WTC11 (cell line): ENCODE measurements at places on chromosomes 11 and 22. TPM values are rescaled to one million over a fixed set of nuclear protein-coding genes. Genes with fewer than 3 reads are reported as not detected.

The SUSD2 gene
- total RNA-seq, result 0.85 to 1.1 TPM (median 0.94 TPM) in 3 replicates

The WBP2NL gene
- not detected in 3 replicates for total RNA-seq

The SLC22A12 gene
- total RNA-seq, result not detected in 3 replicates

The PRODH gene
- total RNA-seq, result 42.6 to 97.3 TPM (median 56.1 TPM) in 3 replicates

The PTPN5 gene
- 4.5 to 7.4 TPM (median 6.7 TPM) in 3 replicates for total RNA-seq

GRCh38 chr22:29139965-29140782 lies 65.5 kb upstream of the EMID1 start:
- no peak overlapping the region for H3K27ac ChIP-seq
- no peak for DNase-seq
- H3K27me3 ChIP-seq, result no peaks in the 10 kb centered on the region
- peaks cover 3% of the 10 kb centered on the region; the same call in 1 of the 2 replicates for H3K36me3 ChIP-seq
- H3K4me3 ChIP-seq, result no peak overlapping the region
- peaks cover 26% of the 10 kb centered on the region for H3K4me1 ChIP-seq

DNA sequence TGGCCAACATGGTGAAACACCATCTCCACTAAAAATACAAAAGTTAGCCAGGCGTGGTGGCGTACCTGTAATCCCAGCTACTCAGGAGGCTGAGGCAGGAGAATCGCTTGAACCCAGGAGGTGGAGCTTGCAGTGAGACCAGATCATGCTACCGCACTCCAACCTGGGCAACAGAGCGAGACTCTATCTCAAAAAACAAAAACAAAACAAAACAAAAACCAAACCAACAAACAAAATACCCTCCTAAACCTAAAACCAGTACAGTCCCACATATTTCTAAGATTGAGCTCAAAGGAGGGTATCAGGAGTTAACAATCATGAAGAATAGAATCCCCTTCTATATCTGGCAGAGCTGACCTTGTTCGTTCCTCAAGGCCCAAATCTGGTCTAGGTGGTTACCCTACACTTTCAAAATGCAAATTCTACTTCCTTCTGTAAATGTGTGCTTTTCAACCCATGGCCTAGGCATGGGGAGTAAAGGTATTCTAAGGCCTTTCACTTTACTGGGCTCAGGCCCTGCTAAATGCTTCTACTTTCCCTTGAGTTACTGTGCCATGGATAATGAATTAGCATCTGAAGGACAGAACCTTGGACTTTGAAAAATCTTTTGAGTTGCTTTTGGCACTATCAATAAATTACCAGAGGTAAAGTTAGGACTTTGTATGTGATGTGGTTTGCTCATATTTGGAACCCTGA lies 10.4 kb upstream of the PPP2R1B start:
- no peak overlapping the region for H3K27ac ChIP-seq
- no peaks in the 10 kb centered on the region for H3K36me3 ChIP-seq
- H3K4me1 ChIP-seq, result peaks cover 11% of the 10 kb centered on the region
- no peaks in the 10 kb centered on the region; the same call in 1 of the 2 replicates for H3K27me3 ChIP-seq

- no peak overlapping the region for H3K4me3 ChIP-seq
- DNase-seq, result no peak
- peaks cover 2% of the 10 kb centered on the region; the same call in 1 of the 2 replicates for H3K27me3 ChIP-seq
- H3K4me1 ChIP-seq, result peaks cover 41% of the 10 kb centered on the region
- H3K27ac ChIP-seq, result no peak overlapping the region
Measured at GRCh38 chr11:30859669-30860068, 273.5 kb upstream of the MPPED2 start.

DNA sequence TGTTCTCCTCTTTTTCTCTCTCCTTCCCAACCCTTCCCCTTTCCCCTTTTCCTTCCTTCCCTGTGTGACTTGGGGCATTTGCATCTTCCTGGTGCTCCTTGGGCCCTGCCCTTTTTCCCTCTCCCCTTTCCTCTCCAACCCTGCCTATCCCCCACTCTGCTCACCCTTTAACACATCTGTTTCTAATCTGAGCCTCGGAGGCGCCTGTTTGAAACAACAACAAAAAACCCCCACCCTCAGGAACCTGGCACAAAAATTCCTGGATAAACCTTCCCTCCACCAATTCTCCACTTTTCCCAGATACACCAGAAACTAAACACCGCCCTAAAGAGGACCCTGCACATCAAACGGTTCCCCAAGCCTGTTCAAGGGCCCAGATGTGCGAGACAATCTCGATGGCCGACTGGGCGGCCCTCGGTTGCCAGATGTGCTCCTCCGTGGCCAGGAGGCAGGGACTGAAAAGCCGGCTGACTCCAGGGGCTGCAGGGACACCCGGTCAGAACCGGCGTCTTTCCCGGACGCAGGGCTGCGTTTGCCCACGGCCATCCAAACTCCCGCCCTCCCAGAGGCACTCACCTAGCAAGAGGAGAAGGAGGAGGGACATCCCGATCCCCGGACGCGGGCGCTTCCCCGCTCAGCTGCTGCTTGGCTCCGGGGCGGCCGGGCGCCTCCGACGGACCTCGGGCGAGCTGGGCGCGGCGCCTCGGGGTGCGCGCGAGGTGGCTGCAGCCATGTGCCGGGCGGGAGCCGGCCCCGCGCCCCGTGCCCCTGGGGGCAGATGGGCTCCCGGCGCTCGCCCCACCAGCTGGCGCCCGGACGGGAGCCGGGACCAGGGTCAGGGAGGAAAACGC lies 486 bp downstream of the CLMP start:
- peak overlapping the region; percentile 91 for H3K4me3 ChIP-seq
- H3K27ac ChIP-seq, result peak overlapping the region; percentile 82
- peaks cover 55% of the 10 kb centered on the region for H3K4me1 ChIP-seq
- peak; percentile 73 for DNase-seq

DNA sequence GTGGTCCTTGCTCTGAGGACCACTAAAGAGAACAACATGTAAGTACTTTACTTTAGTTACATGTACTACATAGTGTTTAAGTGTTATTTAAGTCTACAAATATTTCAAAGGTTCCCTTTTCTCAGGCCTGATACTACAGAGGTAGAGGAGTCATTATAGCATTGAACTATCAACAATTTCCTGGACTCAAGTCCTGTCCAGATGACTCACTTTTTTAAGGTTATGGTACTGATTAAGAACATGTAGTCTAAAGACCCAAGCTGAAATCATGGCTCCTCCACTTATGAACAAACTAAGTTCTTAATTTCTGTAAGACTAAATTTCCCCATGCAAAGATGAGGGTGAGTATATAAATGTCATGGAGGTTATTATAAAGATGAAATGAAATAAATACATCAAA lies 74.7 kb downstream of the NARS2 start:
- no peaks in the 10 kb centered on the region for H3K36me3 ChIP-seq
- no peak overlapping the region for H3K27ac ChIP-seq
- no peaks in the 10 kb centered on the region for H3K27me3 ChIP-seq
- DNase-seq, result no peak
- no peak overlapping the region for H3K4me3 ChIP-seq

DNA sequence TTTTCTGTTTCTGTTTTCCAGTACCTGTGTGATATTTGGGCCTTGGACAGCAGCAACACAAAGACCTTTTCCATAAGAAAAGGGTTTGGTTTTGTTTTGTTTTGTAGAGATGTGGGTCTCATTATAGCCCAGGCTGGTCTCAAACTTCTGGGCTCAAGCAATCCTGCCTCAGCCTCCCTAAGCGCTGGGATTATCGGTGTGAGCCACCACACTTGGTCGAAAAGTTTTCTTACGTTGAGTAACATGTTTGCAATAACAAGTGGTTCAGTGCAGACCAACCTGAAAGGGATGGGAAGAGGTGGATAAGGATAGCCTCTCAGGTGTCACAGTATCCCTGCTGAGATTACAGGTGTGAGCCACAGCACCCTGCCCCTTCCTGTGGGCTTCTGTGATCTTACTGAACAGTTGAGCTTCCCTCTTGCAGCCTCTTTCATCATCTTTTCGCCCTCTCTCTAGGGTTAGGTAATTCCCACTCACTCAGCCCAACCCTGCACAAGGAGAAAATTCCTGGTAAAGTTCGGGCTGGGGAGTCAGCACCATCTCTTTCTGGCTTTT lies 3.5 kb upstream of the MRPL48 start:
- H3K4me1 ChIP-seq, result peaks cover 11% of the 10 kb centered on the region
- no peaks in the 10 kb centered on the region for H3K27me3 ChIP-seq
- H3K27ac ChIP-seq, result peak overlapping the region; percentile 68; the same call in 1 of the 2 replicates
- DNase-seq, result peak; percentile 24

- no peak overlapping the region for H3K4me3 ChIP-seq
- no peaks in the 10 kb centered on the region for H3K36me3 ChIP-seq
- DNase-seq, result peak; percentile 34
- H3K27me3 ChIP-seq, result no peaks in the 10 kb centered on the region; the same call in 1 of the 2 replicates
- peaks cover 23% of the 10 kb centered on the region for H3K4me1 ChIP-seq
Measured at GRCh38 chr11:14418801-14419417, 59.9 kb upstream of the RRAS2 start.

- DNase-seq, result no peak
- H3K4me1 ChIP-seq, result peaks cover 12% of the 10 kb centered on the region
- no peaks in the 10 kb centered on the region for H3K27me3 ChIP-seq
- H3K27ac ChIP-seq, result no peak overlapping the region; the same call in 1 of the 2 replicates
Measured at GRCh38 chr11:69035946-69036340, 12.8 kb upstream of the TPCN2 start.

GRCh38 chr22:19110064-19110458 lies 12.2 kb downstream of the DGCR2 start:
- no peaks in the 10 kb centered on the region for H3K27me3 ChIP-seq
- no peak overlapping the region for H3K4me3 ChIP-seq
- H3K36me3 ChIP-seq, result no peaks in the 10 kb centered on the region
- H3K27ac ChIP-seq, result peak overlapping the region; percentile 55

- peaks cover 20% of the 10 kb centered on the region for H3K36me3 ChIP-seq
- H3K27me3 ChIP-seq, result peaks cover 6% of the 10 kb centered on the region; the same call in 1 of the 2 replicates
- peaks cover 18% of the 10 kb centered on the region for H3K4me1 ChIP-seq
- no peak for DNase-seq
- peak overlapping the region; percentile 94; the same call in 1 of the 2 replicates for H3K27ac ChIP-seq
- peak overlapping the region; percentile 97 for H3K4me3 ChIP-seq
Measured at GRCh38 chr11:83191986-83192385, 1.5 kb upstream of the ANKRD42 start.

- H3K36me3 ChIP-seq, result peaks cover 11% of the 10 kb centered on the region
- no peak overlapping the region for H3K27ac ChIP-seq
- H3K27me3 ChIP-seq, result peaks cover 17% of the 10 kb centered on the region
- H3K4me3 ChIP-seq, result no peak overlapping the region
- peaks cover 45% of the 10 kb centered on the region for H3K4me1 ChIP-seq
- DNase-seq, result no peak
Measured at GRCh38 chr11:112593440-112593839, 332.8 kb upstream of the PLET1 start.

- H3K27ac ChIP-seq, result no peak overlapping the region
- no peaks in the 10 kb centered on the region; the same call in none of the 2 replicates for H3K36me3 ChIP-seq
- DNase-seq, result no peak
- no peak overlapping the region for H3K4me3 ChIP-seq
- peaks cover 24% of the 10 kb centered on the region for H3K4me1 ChIP-seq
- peaks cover 5% of the 10 kb centered on the region; the same call in 1 of the 2 replicates for H3K27me3 ChIP-seq
Measured at GRCh38 chr22:39055658-39056057, 15.0 kb downstream of the APOBEC3F start.

- peak overlapping the region; percentile 78 for H3K27ac ChIP-seq
- peaks cover 9% of the 10 kb centered on the region for H3K36me3 ChIP-seq
- peaks cover 46% of the 10 kb centered on the region for H3K4me1 ChIP-seq
Measured at GRCh38 chr22:45073064-45073463, 63.3 kb upstream of the PHF21B start.

DNA sequence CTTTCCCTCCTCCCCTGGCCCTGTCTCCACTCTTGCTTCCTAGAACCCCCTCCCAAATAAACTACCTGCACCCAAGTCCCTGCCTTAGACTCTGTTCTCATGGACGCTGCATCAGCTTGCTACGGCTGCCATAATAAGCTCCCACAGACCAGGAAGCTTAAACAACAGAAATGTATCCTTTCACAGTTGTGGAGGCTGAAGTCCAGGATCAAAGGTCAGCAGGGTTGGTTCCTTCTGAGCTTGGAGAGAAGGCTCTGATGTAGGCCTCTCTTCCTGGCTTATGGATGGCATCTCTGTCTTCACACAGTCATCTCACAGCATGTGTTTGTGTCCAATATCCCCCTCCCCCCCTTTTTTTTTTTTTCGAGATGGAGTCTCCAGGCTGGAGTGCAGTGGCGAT lies 23.4 kb downstream of the CBX7 start:
- H3K27ac ChIP-seq, result no peak overlapping the region
- no peak overlapping the region for H3K4me3 ChIP-seq
- H3K36me3 ChIP-seq, result no peaks in the 10 kb centered on the region
- no peaks in the 10 kb centered on the region; the same call in 1 of the 2 replicates for H3K27me3 ChIP-seq
- DNase-seq, result no peak

- no peaks in the 10 kb centered on the region for H3K27me3 ChIP-seq
- no peaks in the 10 kb centered on the region for H3K36me3 ChIP-seq
- no peak overlapping the region for H3K27ac ChIP-seq
- H3K4me3 ChIP-seq, result no peak overlapping the region
- DNase-seq, result no peak
Measured at GRCh38 chr11:15157181-15157580, 42.5 kb downstream of the INSC start.

GRCh38 chr11:64299847-64300648 lies at the start of gene CATSPERZ:
CATSPERZ (plus strand) TSS chr11:64300358; CDS start chr11:64300411, 53 bp downstream.
- H3K4me1 ChIP-seq, result peaks cover 19% of the 10 kb centered on the region
- H3K4me3 ChIP-seq, result peak within 1 kb of the TSS; percentile 82
- no peaks in the 10 kb centered on the region for H3K36me3 ChIP-seq
